Left colon (tissue), 2 donors: ENCODE measurements at places on chromosomes 5 and 9. TPM values are rescaled to one million over a fixed set of nuclear protein-coding genes. Genes with fewer than 3 reads are reported as not detected.

The BTNL9 gene
- total RNA-seq = 4.1 TPM

The IFNA2 gene
- total RNA-seq = not detected

The SLC36A2 gene
- not detected for total RNA-seq

The DNAJA1 gene
- total RNA-seq = 75.9 TPM

GRCh38 chr5:151480384-151481293 is 33.2 kb downstream of the SLC36A1 start:
- DNase-seq = no peak

- no peak for DNase-seq
Observed at GRCh38 chr5:43044181-43044914, 4.2 kb upstream of the ANXA2R start.

DNA sequence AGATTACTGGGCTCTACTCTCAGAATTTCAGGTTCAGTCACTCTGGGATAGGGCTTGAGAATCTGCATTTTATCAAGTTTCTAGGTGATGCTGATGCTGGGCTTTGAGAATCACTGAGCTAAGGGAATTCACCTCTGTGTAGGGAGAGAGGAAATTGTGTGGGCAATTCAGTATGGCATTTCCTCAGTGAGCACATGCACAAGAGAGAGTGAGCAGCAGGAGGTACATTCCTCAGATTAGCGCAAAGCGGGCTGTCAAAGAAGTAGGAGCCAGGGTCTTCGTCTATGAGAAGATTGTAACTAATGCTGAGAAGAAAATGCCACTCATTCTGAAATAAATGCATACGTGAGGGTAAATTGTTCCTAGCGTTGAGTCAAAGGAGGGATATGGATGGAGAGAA is 175.9 kb downstream of the KIF4B start:
- no peak for DNase-seq

- DNase-seq = no peak
Observed at GRCh38 chr9:127705577-127706379, 1.0 kb upstream of the CFAP157 start.

DNA sequence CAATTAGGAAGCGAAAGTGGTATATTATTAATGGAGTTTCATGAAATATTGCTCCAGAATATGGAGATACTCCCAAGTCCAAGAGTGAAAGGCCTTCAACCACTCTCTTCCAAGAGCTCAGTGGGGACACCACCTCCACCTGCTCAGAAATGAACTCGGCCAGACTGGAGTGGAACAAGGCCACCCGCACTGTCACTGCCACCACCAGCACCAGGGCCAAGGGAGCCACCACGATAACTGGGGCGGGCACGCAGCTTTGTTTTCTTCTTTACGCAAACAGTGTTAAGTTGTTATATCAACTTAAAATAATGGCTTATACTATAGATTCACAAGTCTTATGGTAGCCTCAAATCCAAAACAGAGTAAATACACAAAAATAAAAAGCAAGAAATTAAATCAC is 204.1 kb downstream of the TRPM3 start:
- DNase-seq = no peak

DNA sequence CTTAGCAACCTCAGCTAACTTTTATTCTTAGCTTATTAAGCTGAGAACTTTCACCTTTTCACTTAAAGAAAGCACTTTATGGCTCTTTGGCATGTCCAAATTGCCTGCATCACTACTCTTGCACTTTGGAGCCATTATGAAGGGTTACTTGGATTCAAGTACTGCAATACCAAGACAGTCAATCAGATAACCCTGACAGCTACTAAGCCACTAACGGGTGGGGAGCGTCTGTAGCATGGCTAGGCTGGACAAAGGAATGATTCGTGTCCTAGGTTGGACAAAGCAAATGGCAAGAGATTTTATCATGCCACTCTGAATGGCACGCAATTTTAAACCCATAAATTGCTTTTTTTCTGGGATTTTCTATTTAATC is 39.6 kb downstream of the TRPM6 start:
- DNase-seq = no peak

GRCh38 chr5:168005093-168005492 is 286.4 kb upstream of the WWC1 start:
- DNase-seq = no peak

- DNase-seq = no peak
Observed at GRCh38 chr5:171246231-171246630, 62.8 kb upstream of the TLX3 start.

DNA sequence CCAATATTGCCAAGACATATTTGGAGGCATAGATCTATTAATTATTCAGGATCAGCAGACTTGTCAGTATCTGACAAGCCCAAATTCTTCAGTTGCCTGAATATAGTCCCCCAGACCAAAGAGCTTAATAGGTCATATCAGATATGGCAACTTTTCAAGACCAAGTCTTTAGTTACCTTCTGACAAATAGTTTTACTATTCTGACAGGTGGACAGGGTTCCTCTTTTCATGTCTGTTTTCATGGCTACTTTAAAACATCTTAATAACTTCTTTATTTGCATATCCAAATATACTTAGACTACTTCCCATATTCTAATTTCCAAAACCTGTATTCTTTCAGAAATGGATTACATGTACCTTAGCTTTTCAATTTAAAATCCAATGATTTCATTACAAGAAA is 65.4 kb downstream of the AUH start:
- no peak for DNase-seq

DNA sequence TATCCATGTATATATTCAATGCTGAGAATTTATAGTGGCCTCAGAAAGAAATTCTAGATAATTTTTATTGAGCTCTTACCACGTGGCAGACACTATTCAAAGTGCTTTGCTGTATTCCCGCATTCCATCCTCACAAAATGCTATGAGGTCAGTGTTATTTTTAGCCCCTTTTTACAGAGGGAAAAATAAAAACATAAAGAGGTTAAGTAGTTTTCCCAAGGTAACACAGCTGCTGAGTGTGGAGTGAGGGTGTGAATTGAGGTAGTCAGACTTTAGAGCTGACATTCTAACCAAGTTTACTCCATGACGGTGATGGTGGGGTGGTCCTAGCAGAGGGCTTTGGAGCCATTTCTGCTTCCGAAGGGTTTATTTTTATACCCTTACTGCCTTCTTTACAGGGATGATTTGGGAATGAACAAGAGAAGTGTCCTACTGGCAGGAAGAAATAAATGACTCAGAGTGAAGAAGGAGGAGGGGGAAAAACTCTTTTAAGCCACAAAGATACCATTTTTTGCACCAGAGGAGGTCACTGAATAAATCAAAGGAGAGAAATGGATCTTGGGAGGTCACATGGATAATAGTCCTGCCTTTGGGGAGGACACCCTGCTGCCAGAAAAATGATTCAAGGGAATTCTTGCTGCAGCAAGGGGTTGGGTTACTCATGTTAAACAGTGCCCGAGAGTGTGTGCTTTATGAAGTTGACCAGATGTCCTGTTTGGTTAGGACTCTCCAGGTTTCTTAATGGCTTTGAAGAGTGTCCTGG is 76.1 kb downstream of the HMHB1 start:
- no peak for DNase-seq

GRCh38 chr5:69090158-69090557 is 3.7 kb upstream of the SLC30A5 start:
- DNase-seq = no peak

- DNase-seq = no peak
Observed at GRCh38 chr9:20722221-20722620, 38.2 kb downstream of the FOCAD start.

DNA sequence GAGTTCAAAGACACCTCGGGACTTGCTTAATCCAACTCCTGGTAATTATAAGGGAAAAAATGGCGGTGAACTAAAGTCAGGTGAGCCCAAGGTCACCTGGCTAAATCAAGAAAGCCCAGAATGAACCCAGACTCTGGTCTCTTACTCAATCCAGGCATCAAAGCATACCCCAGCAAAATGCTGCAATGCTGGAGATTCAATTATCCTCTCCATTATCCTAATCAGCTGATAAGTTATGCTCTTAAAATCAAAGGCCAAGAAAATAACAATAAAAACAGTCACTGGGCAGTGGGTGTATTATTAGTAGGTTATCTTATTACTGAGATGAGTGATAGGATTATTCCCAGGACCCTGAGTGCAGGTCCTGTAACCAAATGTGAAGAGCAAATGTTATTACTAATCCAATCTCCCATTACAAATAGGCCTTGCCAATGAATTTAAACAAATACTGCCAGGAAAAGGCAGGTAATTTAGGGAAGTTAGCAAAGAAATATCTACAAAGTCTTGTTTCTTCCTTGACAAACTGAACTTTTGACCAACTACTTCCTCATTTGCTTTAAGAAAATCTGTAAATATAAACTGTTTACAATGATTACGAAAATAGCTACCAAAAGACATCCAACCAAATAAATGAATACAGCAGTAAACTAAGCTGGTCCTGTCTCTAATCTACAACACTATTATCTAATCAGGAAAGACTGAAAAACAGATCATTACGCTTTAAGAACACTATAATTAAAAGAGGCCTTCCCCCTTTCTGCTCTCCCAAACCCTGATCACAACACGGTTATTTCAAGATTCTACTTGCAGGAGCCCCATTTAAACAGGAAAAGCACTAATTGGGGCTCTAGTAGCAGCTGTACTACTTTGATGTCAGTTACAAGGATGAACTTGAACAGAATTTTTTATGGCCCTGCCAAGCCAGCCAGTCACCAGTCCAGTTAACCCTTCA is 103.2 kb downstream of the MED27 start:
- no peak for DNase-seq

GRCh38 chr5:133801955-133802751 is 166.3 kb downstream of the C5orf15 start:
- no peak for DNase-seq

DNA sequence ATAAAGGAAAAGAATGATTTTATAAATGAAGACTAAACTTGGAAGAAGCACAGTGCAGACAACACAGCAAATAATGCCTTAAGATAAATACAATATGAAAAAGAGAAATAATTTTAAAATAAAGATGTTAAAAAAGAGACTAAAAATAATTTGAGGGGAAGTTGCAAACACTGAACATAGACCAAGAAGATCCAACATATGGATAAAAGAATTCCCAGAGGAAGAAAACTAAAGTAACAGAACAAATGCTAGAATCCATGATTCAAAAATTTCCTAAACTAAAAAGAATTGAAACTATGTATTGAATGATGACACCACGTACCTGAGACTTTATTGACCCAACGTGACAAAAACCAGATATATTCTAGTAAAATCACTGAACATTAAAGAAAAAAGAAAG is 18.7 kb upstream of the SMIM23 start:
- no peak for DNase-seq

DNA sequence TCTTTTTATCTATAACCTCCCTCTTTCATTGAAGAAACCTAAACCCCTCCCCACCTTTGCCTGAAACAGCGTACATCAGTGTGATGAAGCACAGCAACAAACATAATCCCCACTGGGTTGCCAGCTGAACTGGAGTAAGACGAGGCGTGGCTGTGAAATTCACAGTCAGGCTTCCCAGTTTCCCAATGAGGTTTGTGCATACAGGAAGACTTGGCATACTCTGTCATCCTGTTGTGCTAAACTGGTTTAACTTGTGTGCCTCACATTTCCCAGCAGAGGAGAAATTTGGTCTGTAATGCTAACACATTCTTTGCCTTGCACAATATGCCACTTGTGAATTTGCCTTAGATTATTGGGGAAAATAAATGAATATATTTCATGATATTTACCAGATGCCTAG is 121.5 kb downstream of the SV2C start:
- peak; percentile 48 for DNase-seq

- DNase-seq = peak; percentile 40
Observed at GRCh38 chr9:4548811-4549725, 58.8 kb downstream of the SLC1A1 start.

DNA sequence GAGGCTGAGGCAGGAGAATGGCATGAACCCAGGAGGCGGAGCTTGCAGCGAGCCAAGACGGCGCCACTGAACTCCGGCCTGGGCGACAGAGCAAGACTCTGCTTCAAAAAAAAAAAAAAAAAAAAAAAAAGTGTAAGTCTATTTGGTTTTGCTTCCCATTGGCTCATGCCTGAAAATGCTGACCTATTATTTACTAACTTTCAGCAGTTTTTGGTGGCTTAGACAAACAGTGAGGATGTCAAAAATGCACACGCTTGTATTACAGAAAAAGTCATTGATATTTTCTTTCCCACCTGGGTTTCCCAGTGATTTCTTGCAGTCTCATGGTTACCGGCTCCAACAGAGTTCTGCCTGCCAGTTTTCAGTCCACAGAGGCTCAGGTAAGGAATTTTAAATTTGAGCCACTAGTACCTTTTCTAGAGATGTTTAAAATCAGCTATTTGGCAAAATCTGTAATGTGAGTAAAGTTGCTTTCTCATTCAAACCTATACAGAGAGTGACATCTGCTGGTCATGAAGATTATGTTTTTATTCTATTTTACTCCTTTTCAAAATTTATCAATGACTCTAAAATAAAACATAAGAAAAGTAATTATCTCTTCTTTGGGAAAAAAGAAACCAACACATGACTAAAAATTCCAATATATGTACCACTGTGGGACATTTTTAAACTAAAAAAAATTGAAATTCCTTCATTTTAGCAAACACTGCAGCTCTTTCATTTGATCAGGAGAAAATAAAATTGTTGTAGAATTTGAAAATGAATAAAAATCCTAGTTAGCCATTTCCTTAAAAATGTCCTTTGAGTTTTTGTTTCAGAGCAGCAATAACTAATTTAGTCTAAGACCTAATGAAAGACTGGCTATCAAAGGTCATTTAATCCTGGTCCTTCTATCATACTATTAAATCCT is 8.8 kb downstream of the FAM200C start:
- DNase-seq = no peak

- no peak for DNase-seq
Observed at GRCh38 chr9:125821078-125821477, 73.9 kb downstream of the PBX3 start.

- DNase-seq = no peak
Observed at GRCh38 chr9:130642926-130643325, 21.5 kb upstream of the PRDM12 start.

- no peak for DNase-seq
Observed at GRCh38 chr9:127030814-127031740, 91.4 kb downstream of the ANGPTL2 start.

DNA sequence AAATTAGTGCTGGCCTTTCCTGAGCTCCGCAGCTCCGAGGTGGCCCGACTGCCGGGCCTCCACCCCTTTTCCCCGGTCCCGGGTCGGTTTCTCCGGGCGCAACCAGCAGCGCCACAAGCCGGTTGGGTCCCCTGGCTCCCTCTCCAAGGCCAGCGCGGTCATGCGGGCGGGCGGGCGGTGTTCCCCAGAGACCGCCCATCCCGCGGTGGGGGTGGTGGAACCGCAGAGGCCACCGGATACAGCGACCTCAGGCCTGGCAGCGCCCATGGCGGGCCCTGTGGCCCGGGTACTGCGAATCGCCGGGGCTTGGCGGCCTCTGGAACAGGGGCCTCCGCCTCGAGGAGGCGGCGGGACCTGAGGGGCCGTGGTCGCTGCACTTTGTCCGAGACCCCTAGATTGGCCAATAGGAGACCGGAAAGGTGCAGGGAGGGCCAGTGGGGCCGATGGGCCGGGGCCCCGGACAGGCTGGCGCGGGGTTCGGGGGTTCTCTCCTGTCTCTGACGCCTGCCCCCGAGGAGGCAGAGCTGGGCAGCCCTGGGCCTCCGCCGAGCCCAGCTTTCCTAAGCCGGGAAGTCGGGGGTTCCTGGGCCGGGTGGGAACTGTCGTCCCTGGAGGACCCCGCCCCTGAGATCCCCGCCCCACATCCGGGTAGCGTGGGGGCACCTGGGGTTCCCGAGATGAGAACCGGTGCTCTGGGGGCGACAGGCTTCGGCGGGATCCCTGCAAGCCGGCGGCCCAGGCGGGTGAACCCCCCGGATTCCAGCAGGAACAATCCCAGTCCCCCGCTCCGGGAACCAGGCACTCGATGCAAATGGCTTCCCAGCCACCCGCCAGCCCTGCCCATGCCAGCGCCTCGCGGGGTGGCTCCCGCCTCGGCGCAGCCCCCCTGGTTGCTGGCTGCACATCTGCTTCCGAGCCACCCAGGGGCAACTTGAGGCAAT is 293.9 kb downstream of the ZSWIM6 start:
- peak; percentile 85 for DNase-seq
